Head of caudate nucleus (tissue), 42 donors: ENCODE measurements at places on chromosomes 4 and X.

- DNase-seq, result no peak
These were observed 30.3 kb downstream of the UCHL1 start for GRCh38 chr4:41287005-41287404.

DNA sequence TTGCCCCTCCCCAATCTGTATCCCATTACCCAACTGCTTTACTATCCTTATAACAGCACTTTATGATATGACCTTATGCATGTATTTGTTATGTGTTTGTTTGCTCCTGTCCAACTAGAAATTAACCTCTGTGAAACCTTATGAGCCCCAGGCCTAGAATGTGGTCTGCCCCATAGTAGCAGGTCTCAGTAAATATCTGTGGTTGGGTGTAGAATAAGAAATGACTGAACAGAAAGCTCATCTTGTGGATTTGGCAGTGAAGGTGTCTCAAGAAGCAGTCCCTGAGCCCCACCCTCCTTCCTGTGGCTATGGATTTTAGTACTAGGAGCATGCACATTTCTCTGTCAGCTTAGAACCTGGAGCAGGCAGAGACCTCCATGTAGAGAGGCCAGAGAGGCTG is 229.0 kb upstream of the LCORL start:
- DNase-seq, result no peak

DNA sequence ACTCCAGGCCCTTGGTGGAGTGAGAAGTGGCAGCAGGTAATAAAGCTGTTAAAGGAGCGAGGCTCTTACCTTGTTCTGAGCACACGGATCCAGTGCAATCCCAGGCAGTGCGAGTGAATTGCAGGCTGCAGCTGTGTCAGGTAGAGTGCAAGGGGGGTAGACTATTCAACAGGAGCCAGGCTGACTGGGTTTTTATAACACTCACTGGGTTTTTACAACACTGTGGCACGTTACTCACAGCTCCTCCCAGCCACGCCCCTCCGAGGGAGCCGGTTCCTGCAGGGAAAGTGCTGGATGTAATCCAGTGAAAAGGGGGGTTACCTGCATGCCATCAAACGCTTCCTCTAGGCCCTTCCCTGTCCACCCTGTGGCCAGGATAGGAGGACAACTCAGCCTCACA is 358 bp downstream of the FGFBP1 start:
- no peak for DNase-seq

DNA sequence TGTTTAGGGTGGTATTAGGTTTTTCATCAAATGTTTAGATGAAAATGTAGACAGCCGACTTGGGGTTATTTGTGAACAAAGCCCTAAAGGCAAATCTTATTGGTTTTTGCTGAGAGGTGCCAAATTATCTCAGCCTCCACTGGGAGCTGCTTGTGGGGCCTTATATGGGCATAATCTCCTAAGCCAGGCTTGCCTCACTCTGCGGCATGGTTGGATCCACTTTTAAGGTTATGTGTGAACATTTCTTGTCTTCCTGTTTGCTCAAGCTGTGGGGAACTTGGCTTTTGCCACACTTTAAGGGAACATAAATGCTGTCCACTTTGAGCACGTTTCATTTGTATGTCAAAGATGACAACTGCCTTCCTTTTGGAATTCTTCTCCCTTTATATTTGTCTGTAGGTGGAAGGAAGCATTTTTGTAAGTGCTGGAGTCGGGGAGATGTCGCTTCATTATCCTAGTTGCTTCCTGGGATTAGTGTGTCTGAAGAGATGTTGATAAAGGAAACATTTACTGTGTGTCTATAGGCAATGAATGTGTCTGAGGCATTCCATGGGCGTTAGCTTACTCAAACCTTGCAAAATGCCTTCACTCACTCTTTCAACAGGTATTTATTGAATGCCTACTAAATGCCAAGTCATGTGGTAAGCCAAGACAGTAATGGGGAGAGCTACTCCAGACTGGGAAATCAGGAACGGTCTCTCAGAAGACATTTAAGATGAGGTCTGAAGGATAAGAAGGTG is 78.3 kb downstream of the SLC9A6 start:
- DNase-seq, result no peak
